ENCODE measurements at places on chromosomes 7 and 10.

GRCh38 chr10:124596116-124596785, 134.6 kb downstream of the LHPP start:
- no peak for DNase-seq

GRCh38 chr10:77770868-77771175, 133.2 kb upstream of the KCNMA1 start:
- DNase-seq: no peak

- DNase-seq: no peak
These were observed 256.9 kb upstream of the AKR1E2 start for GRCh38 chr10:4569151-4569550.

DNA sequence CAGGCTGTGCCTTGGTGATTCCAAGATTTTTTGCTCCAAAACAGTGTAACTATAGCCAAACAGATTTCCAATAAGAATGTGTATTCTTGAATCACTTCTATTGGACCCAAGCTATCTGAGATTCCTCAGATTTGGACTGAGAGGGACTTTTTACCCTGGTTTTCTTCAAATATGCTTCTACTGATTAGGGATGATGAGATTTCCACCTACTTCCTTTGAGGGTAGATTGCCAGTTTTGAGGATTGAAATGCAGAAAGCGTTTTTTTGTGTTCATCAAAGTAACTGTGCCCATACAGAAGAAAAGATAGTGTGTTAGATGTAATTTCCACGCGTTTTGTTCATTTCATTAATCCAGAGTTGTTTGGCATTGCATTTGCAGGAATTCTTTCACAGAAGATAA, 144.9 kb downstream of the CPED1 start:
- no peak for DNase-seq

DNA sequence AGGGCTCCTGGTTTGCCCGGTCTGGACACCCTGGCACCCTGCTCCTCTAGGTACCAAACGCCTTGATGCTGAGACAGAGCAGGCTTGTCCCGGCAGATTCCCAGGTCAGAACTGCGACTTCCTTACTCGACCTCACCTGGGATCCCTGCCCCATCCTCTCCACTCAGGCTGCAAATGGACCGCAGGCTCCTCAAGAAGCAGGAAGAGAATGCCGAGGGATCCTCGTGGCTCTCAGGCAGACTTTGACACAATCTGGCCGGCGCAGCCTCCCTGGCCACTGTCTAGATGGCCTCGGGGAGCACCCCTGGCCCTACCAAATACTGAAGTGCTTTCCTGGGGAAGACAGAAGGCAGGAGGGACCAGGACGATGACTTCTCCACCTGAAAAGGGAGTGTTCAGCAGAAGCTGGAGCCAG, 421 bp upstream of the NODAL start:
- DNase-seq: no peak

- DNase-seq: peak; percentile 28
These were observed 233.1 kb upstream of the FERD3L start for GRCh38 chr7:19378345-19378714.

DNA sequence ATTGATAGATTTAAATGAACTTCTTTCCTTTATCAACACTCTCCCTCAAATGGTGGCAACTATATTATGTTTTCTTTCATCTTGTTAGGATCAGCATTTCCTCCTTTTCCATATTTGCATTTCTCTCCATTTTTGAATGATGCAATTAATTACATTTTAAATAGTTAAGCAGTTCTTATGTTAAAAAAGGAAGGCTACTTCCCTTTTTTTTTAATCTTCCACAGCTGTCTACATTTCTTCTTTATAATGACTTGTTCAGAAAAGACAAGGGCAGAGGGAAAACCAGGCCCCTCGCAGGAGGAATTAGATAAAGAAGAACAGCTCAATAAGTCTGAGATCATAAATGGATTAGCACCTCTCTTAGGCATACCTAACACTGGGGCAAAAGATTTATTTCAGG, 208.9 kb downstream of the ARL4A start:
- no peak for DNase-seq

GRCh38 chr10:105691811-105692210, 1050.7 kb downstream of the SORCS3 start:
- DNase-seq: peak; percentile 0

GRCh38 chr10:63763744-63764143, 242.5 kb downstream of the REEP3 start:
- no peak for DNase-seq

DNA sequence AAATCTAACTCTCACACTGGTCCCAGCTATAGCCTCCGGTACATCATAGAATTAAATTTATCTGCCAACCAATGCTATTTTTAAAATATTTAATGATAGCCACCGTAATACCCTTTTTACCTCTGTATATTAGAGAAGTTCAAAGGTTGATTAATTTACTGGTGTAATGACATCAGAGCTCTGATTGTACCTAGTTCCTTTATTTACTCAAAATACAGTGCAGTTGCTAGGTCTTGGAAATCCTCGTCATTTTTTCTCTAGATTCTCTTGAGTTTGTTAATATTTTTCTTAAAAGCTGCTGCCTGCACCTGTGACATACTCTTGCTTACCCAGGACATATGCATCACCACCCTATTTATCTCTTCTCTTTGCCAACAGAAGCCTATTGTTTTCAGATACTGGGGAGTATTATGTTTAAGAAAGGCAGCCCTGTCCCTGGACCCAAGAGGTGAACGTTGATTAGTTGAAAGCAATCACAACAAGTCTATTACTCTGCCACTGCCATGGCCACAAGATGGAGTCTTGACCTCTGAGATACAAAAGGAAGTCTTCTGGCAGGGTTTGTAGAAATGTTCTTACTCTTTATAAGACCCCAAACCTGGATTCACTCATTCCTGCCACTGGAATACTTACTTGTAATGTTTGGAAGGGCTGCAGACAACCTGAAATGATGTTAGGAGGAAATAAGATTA, 25.6 kb upstream of the TMEM26 start:
- DNase-seq: no peak

- DNase-seq: no peak
These were observed 176.1 kb downstream of the DIP2C start for GRCh38 chr10:513393-513792.

DNA sequence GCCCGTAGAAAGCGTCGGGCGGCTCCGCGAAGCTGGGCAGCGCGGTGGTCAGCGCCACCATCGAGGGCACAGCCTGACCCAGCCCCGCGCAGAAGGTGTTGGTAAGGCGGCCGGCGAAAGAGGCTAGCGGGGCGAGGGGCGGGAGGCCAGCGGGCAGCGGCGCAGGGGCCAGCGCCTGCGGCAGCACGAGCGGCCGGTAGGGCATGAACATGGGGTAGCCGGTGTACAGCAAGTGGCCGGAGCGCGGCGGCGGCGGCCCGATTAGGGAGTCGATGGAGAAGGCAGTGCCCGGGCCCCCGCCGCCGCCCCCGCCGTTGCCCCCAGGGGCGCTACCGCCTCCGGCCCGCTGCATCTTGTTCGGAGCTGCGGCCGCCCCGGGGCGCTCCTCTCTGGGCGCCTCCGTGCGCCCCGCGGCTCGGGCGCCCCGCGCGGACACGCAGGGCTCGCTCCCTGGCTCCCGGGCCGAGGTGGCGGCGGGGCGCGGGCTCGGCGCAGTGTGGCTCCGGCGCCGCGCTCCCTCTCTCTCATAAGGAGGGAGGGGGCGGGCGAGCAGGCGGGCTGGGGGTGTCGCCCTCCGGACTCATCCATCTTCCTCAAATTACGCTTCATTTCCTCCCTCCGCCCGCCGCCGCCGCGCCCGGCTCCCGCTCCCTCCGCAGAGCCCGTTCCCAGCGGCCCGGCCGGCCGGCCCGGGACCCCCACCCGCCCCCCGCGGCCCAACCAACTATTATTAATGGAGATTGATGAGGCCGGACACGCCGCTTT, at the start of gene GBX1:
Gene GBX1, minus strand, starts transcription at position 498 of the 765 bp plus-strand sequence. Its CDS starts 146 bp downstream, at position 352.
- peak; percentile 28 for DNase-seq

- no peak for DNase-seq
These were observed 180.8 kb upstream of the TCERG1L start for GRCh38 chr10:131492211-131492857.

Measured in NCI-H524 (cell line).